ENCODE measurements at places on chromosomes 5 and 9.

DNA sequence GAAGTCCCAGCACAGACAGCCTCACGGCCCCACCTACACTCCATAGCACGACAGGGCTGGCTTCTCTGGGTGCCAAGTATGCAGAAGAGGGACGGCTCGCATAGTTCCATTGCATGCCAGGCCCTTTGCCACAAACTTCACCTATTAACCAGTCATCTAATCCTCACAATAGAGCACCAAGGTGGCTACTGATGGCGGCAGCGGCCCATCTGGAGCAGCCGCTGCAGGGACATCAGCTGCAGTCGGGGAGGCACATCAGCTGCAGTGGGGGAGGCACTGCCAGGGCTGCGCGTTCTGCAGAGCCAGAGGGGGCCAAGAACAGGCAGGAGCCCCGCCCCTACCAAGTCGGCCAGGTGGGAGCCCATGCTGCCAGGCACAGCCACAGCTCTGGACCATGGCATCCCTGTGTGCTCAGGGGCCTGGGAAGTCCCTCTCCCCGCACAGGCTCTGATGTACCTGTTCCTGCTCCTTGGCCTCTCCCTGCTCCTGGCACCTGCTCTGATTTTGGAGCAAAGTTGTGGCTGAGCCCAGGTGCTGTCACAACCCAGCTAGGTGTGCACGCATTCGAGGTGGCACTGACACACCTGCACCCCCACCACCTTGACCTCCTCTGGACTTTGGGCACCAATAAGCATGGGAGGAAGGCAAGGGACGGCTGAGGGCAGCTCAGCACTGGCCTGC lies 61.5 kb upstream of the SYNPO start:
- no peak for DNase-seq

DNA sequence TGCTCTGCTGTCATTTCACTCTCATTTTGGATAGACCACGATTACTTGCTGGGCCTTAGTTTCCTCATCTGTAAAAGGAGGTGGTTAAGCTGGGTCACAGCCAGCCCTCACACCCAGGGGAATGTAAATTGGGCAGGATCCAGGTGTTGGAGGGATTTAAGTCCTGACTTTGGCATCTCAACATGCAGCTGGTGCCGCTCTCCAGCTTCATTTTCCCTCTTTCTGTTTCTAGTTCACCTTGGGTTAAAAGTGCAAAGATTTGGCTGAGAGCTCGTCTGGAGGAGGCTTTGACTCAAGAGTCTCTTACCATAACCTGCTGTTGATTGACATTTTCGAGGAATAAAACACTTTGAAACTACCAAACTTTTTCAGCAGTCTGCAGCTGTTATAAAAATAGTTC lies 144.3 kb upstream of the DHFR start:
- no peak for DNase-seq

- DNase-seq: peak; percentile 72
Observed at GRCh38 chr5:132496631-132497487, 6.3 kb upstream of the IRF1 start.

GRCh38 chr5:37103302-37103701 lies 145.9 kb downstream of the CPLANE1 start:
- DNase-seq: no peak

GRCh38 chr9:27273186-27273585 lies 23.8 kb downstream of the EQTN start:
- no peak for DNase-seq
